ENCODE measurements at places on chromosomes 3 and 15.

DNA sequence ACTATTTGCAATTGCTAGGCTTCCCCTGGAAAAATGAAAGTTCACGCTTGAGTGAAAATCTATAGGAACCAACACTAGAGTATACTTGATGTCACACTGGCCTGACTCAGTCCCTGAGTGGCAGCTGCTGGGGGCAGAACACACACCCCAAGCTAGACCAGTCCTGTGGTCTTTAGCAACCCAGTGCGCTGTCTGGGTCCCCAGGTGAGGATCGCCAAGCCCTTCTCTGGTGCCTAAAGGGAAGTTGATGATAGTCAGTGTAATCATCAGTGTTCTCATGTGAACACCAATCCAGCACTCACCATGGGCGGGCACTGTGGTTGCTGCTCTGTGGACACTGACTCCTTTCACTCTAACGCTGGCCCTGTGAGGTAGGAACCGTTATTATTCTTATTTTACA lies 11.2 kb downstream of the ALDH1A3 start:
- no peak for DNase-seq

GRCh38 chr3:65406470-65406869 lies 632.2 kb downstream of the MAGI1 start:
- DNase-seq, result no peak

- DNase-seq, result no peak
These were observed 1476.9 kb downstream of the SI start for GRCh38 chr3:163601426-163601825.

- DNase-seq, result no peak
These were observed 70.0 kb upstream of the CBLB start for GRCh38 chr3:105938806-105939205.

DNA sequence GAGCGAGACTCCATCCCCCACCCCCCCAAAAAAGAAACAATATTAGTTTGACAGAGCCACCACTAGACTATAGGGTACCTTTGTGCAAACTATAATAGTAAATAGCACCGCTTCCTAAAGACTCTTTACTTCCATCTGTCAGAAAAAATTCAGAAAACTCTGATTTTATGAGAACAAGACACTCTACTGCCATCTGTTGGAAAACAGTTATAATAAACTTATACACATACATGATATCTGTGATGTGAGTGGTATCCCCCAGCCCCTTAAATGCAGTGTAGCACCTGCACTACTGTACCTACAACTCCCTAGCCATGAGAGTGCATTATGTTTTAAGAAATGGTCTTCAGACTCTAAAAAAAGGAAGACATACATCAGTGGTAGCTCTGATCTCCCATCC lies 47.1 kb upstream of the CTDSPL start:
- DNase-seq, result no peak

DNA sequence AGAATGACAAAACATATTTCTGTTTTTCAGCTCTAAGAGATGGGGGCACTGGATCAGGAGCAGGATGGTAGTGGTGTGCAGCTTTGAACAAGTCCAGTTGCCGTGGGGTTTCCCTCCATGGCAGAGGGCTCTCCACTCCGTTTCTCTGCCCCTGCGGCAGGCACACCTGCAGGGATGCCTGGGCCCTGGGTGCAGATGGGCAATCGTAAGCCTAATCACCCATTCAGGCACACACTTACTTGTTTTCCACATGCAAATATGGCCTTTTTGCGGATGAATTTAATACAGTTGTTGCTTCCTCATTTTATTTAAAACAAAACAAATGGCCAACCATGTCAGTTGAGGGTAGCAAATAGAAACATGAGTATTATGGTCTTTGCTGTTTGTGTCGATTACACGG lies 85.1 kb downstream of the LPP start:
- no peak for DNase-seq

GRCh38 chr3:119663885-119664284 lies 3.5 kb upstream of the POPDC2 start:
- DNase-seq, result no peak

- no peak for DNase-seq
These were observed 143.6 kb downstream of the USP13 start for GRCh38 chr3:179796421-179796820.

- no peak for DNase-seq
These were observed 79.9 kb downstream of the NR2F2 start for GRCh38 chr15:96410175-96411055.

- DNase-seq, result no peak
These were observed 54.4 kb downstream of the WWTR1 start for GRCh38 chr3:149603126-149604074.

DNA sequence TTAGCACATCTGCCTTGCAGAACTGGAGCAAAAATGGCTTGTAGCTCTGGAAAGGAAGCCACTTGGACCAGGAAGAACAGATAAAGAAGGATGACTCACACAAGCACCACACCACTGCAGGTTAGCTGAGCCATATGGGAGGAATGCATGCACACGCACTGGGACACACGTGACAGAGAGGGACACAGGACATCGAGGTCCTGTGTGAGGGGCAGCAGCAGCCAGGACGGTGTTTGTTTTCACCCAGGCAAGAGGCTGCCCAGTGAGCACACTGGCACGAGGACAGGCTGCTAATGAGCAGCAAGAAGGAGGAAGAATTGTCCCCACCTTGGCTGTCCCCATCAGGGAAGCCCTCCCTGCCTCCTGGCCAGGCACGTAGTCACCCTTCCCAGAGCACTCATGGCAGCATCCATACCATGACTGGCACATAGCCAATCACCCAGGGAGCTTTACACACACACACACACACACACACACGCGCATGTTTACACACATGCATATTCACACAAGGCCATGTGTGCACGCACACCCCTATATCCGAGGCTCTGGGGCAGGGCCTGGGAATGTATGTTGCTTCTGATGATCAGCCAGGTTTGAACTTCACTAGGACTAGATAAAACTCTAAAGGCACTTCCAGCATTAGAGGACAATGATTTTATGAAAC lies 24.0 kb upstream of the SPTBN5 start:
- DNase-seq, result no peak

DNA sequence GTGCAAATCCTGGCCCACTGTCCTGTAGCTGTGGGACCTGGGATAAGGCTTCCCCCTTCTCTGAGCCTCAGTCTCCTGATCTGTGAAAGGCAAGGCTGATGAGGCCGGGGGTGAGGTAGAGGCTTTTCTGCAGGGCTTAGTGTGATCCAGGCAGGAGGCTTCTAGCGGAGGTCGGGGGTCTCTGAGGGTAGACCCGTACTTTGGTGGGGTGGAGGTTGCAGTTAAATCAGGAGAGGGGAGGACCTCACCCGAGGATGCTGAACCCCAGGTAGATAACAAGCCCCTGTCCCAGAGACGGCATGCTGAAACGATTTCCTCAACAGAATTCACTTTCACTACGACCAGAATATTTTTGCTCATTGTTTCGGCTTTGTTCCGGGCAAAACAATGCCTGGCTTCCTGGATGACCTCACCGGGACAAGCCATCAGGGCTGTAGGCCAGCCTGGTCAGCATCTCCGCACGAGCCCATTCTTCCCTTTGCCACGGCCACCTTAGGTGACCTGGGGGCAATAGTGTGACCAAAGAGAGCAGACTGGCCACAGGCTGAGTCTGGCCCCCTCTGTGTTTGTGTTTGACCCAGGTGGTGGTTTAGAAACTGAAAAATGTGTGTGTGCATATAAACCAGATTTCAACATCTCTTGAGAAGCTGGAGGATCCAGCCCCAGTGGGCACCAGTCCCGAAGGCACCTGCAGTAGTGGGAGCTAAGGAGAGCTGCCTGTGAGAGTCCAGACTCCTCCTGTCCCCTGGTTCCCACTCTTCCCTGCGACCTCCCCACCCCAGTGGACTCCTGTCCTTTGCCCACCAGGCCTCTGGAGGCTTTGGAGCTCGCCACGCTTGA lies 33.0 kb downstream of the SLC6A6 start:
- DNase-seq, result no peak

DNA sequence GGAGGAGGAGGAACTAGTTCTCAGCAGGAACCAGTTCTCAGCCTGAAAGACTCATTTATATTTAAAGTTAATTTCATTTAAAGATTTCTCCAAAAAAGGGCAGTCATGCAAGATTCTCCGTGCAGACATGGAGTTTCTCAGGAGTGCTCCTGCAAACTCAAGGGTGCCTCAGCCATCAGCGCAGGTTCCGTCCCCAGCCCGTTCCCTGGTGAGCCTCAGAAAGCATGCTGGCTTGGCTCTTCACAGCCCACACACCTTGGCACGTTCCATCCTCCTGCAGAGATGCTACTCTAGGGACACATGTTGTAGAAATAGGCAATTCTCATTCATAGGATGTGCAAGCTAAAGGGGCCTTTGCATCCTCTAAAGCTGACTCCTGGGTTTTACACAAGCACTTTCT lies 123.0 kb downstream of the LIPC start:
- no peak for DNase-seq

DNA sequence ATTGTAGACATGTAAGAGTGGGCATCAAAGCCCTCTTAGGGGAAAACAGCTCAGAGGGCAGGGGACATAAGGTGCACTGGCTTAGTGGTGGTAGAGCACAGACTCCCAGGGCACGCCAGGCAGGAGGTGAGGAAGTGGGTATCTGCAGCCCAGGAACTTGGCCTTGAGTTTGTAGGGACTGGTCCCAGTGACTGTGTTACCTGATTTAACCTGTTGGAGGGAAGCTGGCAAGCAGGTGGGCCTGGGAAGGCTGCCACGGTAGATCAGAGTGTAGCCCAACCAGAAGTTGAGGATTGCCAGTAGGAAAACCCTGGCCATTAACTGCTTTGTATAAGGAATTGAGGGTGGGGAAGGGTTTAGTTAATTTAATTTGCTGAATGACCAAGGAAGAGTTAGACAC lies 417.5 kb upstream of the C2CD4B start:
- no peak for DNase-seq

GRCh38 chr15:38103564-38103963 lies 149.1 kb upstream of the SPRED1 start:
- DNase-seq, result no peak

- no peak for DNase-seq
These were observed 693.0 kb downstream of the NR2F2 start for GRCh38 chr15:97023488-97023844.

DNA sequence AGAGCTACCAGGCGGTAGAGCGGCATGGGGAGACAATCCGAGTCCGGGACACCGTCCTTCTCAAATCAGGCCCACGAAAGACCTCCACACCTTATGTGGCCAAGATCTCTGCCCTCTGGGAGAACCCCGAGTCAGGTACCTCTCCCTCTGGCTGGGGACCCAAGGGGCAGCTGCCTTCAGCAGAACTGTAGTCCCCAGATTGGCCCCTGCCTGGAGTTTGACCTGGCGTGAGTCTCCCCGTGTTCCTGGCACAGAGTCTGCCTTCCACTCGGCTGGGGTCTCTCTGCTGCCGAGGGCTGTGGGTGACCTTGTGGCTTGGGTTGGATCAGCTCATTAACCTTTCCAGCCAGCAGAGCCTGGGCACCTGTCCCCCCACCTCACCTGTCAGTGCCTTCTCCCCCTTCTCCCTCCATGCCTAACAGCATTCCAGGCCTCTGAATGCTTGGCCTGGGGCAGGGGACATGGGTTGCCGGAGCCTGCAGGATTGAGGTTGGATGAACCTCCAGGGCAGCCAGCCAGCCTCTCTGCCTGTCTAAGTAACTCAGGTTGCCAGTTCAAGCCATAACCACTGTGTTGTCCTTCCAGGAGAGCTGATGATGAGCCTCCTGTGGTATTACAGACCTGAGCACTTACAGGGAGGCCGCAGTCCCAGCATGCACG lies 6.8 kb upstream of the CHST14 start:
- DNase-seq, result no peak

DNA sequence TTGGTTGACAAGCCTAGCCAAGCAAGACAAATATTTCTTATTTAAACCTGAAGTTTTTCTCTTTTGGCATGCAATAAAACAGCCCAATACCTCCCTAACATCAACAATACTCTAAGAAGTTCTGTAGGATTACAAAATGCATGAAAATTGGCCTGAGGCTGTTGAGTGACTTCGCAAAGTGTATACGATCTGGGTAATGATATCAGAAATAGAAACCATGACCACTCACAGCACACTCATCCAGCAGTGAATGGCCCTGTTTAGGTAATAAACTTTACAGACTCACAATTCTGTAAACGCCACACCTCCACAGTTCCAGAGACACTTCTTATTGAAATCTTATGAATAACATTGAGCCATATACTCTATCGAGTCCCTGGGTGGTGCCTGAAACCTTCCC lies 83.0 kb upstream of the NAALADL2 start:
- DNase-seq, result no peak

GRCh38 chr3:169034401-169034800 lies 629.1 kb downstream of the MECOM start:
- no peak for DNase-seq

DNA sequence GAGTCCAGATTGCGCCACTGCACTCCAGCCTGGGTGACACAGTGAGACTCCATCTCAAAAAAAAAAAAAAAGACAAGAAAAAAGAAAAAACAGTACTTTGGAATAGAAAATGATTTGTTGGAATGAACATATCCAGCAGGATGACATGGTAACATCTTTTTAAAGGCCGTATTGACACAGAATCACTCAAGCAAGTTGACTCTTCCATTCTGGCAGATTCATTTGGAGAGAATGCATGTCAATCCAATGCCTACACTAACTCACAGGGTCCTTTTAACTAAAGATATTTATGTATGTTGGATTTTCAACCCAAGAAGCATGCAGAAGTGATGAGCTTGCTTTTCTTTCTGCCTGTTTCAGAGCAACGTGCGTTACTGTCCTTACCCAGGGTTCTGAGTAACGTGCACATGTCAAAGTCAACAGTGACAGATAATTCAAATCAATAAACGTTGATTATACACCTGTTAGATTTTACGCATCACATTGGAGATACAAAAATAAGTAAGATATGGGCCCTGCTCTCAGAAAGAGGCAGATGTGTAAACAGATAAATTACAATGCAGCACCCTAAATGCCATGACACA lies 77.1 kb upstream of the FNDC3B start:
- no peak for DNase-seq

- DNase-seq, result no peak
These were observed 51.7 kb downstream of the TRANK1 start for GRCh38 chr3:36893137-36893557.

DNA sequence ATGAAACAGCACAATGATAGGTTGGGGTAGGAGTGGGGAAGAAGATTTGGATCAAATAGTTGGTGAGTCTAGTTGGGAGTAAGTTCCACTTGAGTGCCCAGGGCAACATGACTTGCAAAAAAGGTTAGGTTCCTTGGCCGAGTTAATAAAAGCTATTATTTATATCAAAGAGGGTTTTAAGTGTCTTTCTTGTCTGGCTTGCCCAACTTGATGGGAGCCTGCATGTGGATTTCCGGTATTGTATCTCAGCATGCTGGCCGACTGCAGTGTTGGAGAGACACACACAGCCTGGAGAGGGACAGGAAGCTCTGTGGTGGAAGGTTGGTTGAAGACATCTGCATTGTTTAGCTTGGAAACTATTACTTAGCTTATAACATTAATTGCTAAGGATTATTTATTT lies 449.5 kb upstream of the TBL1XR1 start:
- no peak for DNase-seq

All from stimulated activated CD4-positive, alpha-beta T cell treated with anti-CD3 and anti-CD28 coated beads, Interleukin-1b, Interleukin-23, amount 100 ng/mL, for 24 hours (primary cell).